ENCODE measurements at places on chromosomes 12 and 14. TPM values are rescaled to one million over a fixed set of nuclear protein-coding genes. Genes with fewer than 3 reads are reported as not detected.

DNA sequence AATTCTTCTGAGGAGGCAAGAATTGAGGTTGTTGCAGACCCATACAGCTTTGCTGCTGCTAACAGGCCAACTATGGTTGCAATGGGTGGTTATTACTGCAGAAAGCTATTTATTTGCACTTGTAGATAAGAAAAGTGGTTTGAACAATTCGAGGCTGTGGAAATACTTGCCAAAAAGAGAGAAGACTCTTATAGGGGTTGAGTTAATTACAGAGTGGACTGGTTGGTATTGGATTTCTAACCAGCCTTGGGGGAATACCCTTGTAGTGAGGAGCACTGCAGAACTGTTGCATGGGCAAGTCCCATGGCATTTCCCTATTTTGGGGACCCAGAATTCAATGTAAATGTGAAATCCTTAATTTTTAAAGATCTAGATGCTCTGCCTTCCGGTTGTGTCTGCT, 120.5 kb downstream of the KCNMB4 start:
- no peak for DNase-seq

DNA sequence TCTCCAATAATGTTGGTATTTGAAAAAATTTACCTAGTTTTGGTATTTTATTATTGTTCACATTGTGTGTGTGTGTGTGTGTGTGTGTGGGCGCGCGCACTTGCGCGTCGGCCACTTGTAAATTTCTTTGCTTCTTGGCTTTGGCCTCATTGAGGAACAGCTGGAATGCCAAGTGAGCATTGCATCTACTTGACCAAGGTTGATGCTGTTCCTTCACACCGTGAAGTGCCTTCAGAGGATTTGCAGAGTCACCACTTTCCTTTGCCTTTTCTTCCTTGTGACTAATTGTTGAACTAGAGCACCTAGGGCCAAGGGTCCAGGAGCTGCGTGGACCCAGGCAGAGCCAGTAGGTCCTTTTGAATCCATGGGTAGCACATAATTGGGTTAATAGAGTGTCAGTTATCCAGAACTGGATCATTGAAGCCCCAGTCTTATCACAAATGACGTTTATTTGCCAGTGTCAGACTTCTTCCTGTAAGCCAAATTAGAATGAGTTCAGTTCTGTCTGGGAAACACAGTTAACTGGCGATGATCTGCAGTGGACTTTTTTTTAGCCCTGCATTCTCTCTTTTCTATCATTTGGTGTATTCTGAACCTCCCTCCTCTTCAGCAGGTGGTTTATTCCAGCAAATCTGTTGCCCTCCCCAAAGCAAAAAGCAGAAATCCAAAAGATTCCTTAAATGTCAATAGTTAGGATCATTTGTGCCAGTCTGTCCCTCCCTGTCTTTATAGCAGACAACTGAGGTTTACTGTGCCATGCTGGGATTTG, 2.6 kb downstream of the PPP2R5C start:
- no peak for DNase-seq

DNA sequence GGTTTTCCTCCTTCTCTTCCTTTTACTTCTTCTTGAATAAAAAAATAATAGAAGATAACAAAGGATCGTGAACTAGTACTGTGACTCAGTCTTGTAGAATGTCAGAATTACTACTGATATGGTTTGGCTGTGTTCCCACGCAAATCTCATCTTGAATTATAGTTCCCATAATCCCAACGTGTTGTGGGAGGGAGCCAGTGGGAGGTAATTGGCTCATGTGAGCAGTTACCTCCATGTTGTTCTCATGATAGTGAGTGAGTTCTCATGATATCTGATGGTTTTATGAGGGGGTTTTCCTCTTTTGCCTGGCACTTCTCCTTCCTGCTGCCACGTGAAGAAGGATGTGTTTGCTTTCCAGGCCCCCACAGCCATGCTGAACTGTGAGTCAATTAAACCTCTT, 549.6 kb downstream of the DIO2 start:
- DNase-seq: no peak

DNA sequence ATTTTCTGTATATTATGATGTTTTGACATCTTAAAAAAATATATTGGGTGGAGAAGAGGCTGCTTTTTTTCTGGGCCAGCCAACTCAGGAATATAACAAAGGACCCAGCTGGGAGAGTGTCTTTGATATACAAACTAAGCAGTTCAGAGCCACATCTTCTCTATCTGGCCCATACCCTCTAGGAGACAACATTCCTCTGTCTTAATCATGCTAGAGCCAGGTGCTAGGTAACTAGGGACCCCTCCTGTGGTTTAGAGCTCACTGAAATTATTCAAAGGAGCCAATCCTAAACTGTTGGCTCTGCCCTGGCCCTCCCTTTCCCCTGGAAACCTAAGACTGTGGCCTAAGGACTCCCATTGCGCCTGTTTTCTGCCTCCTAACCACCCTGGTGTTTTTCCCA, 193.1 kb upstream of the DIO2 start:
- DNase-seq: no peak

Gene MLH3
- 18.2 TPM for total RNA-seq

Gene RNASE3
- total RNA-seq: not detected

Gene SERPINA3
- not detected for total RNA-seq
